Kidney capillary endothelial cell (primary cell): ENCODE measurements at places on chromosomes 7 and 10.

GRCh38 chr10:79586933-79587332, 23.8 kb upstream of the SFTPA1 start:
- DNase-seq = no peak

DNA sequence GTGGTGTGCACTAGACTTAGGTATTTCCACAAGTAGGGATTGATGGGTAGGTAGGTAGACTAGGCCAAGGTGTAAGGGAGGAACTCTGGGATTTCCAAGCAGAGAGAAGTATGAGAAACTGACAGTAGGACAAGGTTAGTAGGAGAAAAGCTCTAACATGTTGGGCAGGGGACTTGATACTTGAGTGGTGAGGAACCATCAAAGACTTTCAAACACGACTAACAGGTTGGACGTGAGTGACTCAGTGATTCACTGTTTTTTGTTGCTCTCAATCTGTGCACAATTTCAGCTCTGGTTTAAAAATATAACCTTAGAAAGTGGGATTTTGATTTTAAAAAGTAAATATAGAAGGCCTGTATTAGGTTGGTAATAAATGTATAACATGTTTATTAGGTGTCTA, 44.4 kb downstream of the KLHDC10 start:
- no peak for DNase-seq

DNA sequence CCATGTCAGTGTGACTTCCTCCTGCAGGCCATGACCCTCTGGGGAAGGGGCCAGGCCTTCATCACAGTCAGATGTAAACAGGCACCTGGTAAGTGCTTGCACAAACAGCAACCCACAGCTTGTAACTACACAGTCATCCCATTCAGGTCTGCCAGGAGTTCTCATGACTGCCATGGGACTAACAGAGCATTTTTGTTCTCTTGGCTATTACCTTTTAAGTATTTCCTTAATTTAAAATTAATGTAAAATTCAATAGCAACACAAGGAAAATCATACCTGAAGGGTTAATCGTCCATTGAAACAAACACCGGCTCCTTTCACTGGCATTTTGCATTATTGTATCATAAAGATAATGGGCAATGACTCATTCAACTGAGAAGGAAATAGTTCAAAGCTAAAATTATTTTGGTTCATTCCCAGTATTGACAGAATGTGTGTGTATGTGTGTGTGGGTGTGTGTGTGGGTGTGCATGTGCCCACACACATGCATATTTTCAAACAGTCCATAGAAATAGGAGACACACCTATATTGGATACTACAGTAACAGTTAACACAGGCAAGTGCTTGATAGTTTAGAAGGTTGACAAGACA, 307.9 kb downstream of the WDR11 start:
- DNase-seq = no peak

DNA sequence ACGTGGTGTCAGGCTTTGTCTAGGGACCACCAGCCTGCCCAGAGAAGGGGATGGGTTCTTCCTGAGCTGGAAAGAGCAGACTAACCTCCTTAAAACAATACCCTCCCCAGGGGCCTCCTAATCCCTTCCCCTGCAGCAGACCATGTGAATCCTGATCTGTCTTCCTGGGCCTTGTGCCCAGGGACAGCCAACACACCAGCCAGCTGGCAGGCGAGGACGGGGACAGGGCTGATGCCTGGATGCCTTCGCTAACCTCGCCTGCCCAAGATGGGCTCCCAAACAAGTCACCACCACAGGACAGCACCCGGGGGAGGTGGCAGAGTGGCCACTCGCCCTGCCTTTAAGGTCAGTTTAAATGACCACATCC, 17.6 kb downstream of the PODXL start:
- no peak for DNase-seq

DNA sequence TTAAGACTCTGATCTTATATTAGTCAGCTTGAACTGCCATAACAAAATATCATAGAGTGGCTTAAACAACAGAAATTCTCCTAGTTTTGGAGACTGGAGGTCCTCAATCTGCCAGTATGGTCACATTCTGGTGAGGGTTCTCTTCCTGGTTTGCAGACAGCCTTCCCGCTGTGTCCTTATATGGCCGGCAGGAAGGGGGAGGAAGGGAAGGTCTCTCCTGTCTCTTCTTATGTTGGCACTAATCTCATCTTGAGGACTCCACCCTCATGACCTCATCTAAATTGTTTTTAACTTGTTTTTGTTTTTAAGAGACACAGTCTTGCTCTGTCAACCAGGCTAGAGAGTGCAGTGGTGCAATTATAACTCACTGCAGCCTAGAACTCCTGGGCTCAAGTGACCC, 53.1 kb downstream of the VPS41 start:
- no peak for DNase-seq

GRCh38 chr10:104336821-104337467, 1.3 kb downstream of the ITPRIP start:
- DNase-seq = no peak

- no peak for DNase-seq
These were observed 241.6 kb downstream of the RAB11FIP2 start for GRCh38 chr10:117805139-117805538.

- DNase-seq = no peak
These were observed 23.1 kb downstream of the KCP start for GRCh38 chr7:128887169-128888038.

GRCh38 chr7:70926666-70927065, 205.3 kb upstream of the GALNT17 start:
- no peak for DNase-seq

- no peak for DNase-seq
These were observed 115.1 kb upstream of the RET start for GRCh38 chr10:42961796-42962109.

DNA sequence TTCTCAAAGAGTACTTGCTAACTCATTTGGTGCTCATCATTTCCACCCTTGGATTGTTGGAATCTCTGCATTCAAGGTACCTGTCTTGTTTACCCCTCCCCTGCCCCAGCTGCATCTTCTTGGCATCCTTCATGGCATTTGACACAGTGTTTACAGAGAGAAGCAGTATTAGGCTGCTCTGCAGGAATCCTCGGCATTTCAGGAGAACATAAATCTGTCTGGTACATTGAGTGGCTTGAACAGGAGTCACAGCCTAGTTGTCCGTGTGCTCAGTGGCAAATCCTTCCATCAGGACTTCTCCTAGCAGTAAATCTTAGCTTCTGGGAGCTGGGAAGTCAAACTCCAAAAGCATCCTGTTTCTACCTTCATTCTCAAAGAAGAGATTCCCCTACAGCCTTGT, 136.8 kb upstream of the YAE1 start:
- DNase-seq = no peak

- DNase-seq = no peak
These were observed 1.8 kb downstream of the BMI1 start for GRCh38 chr10:22322641-22323160.

DNA sequence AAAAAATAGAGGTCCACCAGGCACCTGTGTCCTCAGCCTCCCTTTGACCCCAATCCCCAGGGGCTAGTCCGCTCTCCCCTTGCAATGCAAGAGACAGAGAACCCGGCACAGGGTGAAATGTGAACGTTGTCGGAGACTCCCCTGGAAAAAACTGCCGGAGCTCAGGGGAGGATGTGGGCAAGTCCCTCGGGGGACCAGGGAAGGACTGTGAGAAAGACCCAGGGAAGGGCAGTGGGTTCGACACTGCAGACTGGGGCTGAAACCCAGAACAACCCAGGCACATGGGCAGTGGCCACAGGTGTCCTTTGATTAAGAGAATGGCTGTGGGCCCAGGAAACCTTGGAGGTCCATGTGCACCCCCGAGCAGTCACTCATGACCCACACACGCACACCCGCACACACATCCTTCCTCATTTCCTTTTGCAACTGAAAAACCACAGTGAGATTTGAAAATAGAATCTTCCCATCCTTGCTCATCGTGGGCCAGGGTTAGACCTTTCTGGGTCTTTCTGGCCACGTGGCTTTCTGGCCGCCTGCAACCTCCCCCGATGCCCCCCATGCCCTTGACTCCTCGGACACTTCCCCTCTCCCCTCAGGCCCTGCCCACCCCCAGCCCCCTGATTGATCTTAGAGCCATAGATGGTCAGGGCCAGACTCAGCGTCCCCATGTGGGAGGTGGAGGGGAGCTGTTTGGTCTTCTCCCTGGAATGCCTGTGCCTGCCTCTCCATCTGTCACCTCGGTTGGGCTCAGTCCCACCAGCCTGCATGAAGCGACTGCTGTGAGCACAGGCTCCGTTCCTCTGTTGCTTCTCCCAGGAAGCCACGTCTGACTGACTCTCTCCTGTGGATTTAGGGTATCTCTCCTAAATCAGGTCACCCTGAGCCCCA, 7.9 kb downstream of the LAT2 start:
- DNase-seq = no peak

DNA sequence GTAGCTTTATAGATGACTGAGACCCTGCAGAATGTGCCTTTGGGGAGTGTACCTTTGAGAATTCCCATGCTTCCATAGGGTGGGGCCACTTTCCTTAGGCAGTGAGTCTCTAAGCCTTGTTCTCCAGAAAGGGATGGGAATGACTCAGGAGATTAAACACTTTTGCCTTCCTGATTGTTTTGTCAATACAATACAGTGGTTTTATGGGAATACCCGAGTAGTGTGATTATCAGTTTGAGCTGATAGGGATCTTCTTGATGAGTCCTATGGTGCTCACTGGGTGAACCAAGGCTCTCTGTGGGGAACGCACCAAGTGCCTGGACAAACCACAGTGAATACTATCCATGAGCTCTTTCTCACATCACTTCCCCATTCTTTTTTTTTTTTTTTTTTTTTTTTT, 6.3 kb downstream of the MYOF start:
- peak; percentile 74 for DNase-seq

GRCh38 chr10:119908166-119908565, 15.6 kb downstream of the SEC23IP start:
- DNase-seq = no peak

DNA sequence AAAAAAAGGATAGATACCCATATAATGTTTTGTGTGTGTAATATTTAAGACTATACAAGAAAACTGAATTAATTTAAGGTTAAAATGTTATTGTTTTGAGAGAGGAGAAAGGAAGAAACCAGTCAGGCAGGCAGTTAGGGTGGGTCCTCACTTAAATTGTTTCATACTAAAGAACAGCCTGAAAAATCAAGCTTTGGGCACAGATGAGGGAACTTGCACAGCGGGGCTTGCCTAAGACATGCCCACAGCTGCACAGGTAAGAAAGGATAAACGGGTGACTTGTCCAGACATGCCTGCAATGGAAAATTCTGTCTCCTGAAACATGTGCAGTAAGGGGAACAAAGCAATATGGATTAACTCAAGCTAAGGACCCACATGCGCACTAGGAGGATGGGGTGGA, 158.4 kb downstream of the BBS9 start:
- DNase-seq = no peak

- DNase-seq = no peak
These were observed 238.8 kb downstream of the POLR1F start for GRCh38 chr7:19470031-19470430.

- no peak for DNase-seq
These were observed 1.9 kb upstream of the PAX4 start for GRCh38 chr7:127619681-127620405.

GRCh38 chr10:58758321-58758720, 245.6 kb downstream of the BICC1 start:
- DNase-seq = no peak

DNA sequence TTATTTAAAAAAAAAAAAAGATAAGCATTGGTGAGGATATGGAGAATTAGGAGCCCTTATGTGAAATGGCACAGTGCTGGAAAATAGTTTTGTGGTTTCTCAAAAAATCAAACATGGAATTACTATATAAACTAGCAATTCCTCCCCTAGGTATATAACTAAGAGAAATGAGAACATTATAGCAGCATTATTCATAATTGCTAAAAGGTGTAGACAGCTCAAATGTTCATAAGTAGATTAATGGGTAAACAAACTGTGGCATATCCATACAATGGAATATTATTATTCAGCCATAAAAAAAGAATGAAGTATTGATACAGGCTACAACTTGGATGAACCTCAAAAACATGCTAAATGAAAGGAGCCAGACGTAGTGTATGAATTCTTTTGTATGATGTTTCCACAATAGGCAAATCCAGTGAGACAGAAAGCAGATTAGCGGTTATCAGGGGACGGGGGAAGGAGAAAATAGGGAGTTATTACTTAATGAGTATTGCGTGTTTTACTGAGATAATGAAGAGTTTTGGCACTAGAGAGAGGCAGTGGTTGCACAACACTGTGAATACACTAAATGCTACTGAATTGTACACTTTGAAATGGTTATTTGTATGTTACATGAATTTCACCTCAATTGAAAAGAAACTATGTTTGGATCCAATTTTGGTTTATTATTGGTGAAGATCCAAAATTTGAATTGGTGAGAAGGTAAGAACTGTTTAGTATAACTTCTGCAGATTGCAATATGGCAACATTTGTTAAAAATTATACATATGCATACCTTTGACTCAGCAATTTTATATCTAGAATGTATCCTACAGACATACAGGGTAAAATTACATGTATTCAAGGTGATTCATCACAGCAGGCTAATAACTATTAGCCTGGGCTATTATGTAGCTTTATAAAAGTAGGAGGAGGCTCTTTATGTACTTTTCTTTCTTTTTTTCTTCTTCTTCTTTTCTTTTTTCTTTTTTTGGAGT, 69.7 kb downstream of the VCL start:
- no peak for DNase-seq

GRCh38 chr10:75399461-75400162, 2.0 kb downstream of the ZNF503 start:
- DNase-seq = peak; percentile 57

DNA sequence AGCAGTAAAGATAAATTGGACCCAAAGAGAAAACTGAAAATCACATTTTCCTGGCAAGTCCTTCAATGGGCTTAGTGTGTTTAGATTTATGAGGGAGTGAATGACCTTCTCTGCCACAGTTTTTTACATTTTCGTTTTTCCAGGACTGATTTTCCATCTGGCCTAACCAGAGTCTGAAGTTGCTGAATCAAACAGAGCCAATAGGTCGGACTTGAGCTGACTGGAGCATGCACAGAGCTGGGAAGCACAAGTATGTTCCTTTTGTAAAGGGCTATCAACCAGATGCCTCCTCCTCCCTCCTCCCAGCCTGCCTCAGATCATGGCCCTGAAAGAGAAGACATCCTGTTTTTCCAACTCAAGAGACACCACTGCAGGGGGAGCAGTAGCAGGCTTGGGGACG, 126.0 kb upstream of the ANKRD1 start:
- DNase-seq = no peak

DNA sequence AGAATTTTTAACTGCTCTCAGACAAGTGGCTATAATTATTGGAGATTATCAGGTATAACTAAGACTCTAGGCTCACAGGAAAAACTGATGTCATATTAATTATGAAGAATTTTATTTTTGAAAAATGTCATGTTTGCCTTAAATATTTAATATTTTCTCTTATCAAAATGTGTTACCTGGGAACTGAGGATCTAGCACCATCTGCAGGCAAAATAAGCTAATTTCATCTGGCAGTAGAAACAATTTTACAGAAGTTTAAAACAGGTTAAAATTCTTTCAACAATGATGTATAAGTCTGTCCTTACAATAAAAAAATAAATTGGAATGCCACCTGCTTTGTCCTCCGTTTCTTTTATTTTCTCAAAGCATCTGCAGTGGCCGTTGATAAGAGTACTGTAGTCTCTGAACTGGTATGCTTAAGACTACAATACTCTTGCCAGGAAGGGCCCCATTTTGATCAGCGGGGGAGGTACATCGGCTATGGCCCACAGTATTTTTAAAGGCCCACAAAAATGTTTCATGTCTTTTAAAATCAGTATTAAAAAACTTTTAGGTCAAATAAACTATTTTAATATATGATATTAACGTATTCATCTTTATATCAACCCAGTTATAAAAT, 81.3 kb downstream of the VWDE start:
- peak; percentile 24 for DNase-seq
